Hepatocyte (in vitro differentiated cells): ENCODE measurements at places on chromosomes 12 and 14.

DNA sequence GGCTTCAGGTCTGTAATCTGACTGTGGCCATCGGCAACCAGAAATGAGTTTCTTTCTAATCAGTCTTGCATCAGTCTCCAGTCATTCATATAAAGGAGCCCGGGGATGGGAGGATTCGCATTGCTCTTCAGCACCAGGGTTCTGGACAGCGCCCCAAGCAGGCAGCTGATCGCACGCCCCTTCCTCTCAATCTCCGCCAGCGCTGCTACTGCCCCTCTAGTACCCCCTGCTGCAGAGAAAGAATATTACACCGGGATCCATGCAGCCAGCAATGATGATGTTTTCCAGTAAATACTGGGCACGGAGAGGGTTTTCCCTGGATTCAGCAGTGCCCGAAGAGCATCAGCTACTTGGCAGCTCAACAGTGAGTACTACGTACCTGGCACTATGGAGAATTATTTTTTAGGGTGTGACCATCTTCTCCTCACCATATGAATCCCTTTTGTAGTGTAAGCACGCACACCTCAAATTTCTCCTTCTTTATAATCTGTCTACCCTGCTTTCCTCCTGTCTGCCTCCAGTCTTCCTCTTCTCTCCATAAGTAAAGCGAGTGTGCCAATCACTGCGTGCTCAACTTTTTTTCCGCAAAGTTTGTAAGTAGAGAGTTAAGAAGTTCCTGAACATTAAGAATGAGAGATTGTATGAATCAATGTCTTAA is at the start of gene TPH2:
Gene TPH2 (plus strand): TSS at position 118 of the 658 bp plus-strand sequence. CDS start 142 bp downstream, at position 260.
- peak; percentile 87 for DNase-seq

GRCh38 chr14:101251812-101252442 is 309.4 kb upstream of the DIO3 start:
- DNase-seq = no peak

DNA sequence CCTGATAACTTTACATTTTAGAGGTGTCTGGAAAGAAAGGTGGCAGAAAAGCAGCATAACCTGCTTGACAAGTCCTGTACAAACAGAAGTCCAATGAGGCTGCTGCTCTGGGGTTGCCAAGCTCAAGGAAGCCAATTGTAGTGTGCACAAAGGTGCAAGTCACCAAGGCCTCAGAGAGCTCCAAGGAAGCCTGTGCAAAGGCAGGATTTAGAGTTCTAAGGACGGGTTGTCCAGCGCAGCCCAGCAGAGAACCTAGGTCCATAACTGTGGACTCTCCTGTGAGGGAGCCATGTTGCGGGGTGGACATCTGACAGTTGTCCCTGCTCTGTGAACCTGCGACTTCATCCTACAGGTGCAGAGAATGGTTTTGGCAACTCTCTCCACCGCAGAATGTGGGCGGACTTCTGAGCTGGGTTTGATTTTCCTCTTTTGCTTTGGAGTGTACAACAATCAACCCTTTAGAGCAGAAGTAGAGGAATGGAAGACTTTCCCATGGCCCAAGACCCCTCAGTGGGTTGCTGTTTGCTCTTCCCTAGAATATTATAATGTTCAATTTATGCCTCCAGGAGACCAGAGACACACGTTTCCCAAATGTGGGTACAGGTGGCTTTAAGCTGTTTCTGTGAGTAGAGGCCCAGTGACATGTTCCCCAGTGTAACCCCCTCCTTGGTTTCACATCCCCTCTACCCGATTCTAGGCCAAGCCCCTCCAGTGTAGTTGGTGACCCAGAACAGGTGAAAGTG is 81.0 kb downstream of the ETV6 start:
- DNase-seq = peak; percentile 72

DNA sequence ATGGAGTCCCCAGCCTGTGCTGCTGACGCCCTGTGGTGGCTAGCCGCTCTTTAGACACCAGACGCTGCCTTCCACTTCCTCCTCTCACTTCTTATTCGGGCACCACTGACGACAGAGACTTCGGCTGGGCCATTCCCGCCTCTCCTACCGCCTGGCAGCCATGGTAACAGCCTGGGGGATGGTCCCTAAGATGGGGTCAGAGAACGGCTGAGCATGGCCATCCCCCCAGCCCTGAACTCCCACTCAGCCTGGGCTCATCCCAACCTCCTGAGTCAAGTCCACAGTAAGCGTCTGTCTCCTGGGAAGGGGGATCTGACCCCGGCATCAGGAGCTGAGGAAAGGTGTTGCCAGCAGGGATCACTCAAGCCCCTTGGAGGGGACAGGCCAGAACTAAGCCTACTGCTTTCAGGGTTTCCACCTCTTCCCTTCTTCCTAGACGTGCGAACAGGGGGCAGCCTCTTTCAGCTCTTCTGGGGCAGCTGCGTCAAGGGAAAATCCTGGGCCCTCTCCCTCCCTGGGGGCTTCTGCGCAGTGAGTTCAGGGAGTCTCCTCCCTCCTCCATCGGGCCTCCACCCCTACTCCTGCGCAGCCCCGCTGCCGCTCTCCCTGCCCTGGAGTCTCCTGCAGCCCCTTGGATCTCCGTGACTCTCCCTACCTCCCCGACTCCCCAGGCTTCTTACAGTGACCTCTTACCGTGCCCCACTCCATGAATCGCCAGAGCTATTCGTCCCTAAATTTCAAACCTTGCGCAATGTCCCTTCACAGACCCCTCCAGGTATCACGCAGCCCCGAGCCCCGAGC is 643 bp upstream of the TAMALIN start:
- no peak for DNase-seq

GRCh38 chr12:988646-989045 is 2.4 kb upstream of the ERC1 start:
- DNase-seq = no peak
